ENCODE measurements at places on chromosomes 2 and 18.
A peak's percentile ranks its signal among the peaks of the same experiment; 100 is the strongest.

DNA sequence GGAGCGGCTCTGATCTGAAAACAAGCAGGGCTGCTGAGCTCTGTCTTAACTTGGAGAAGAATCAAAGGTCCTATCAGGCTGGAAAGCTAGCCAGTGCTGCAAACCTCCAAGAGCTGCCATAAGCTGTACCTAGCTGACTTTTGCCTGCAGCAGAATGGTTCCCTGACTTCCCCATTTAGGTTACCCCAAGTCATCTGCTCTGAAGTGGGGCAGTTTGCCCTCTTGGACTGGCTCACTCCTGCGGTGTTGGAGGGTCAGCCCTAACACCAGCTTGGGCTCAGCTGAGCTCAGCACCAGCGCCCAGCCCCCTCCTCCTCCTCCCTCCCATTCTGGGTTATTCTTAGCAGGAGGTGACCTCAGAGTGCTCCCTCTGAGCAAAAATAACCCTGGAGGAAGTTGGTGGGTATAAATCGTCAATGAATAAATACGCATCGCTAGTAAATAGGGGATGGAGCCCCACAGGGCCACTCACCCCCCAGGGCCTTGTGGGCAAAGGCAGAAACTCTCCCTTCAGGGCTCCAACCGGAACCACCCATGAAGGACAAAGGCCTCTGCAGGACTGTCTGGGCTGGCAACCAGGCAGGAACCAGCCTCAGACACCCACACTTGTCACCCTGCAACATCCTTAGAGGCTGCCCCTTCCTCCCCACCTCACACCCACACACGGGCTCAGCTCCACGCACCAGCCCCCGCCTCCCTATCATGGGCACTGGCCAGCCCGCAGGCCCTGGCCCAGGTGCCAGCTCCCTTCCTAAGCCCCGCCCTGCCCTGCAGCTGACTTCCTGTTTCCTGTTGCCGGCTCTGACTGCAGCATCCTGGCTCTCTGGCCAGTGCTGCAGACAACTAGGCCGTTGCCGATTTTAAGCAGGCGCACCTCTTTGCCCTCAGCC is 46.9 kb downstream of the DNMT3A start:
- DNase-seq: no peak

DNA sequence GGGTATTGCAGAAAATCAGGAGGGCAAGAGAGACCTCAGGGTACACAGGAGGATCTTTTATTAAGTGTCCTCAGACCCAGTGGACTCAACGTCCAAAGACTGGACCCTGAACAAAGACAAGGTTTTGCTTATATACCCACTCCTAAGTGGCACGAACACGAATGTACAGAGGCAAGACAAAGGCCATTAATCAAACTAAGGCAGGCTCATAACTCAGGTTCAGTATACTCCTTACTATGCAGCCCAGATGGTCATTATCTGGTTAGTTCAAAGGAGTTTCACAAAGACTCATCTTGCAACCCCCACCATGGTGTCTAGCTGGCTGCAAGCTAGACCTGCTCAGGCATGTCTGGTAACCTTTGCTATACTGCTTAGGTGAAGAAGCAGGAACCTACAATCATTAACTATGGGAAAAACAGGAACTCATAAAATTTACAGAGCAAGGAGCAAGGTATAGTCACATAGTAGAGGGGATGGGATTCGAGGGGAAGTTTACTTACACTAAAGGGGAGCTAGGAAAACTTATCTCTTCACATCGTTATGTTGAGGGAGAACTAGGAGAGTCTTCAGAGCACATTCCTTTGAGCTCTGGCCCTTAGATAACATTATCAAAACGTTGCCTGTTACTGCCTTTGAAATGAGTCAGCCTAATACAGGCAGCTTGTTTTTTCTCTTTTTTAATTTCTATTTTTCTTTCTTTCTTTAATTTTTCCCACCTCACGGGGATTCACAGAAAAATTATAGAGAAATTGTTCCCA is 33.9 kb downstream of the SLC4A3 start:
- DNase-seq: no peak

DNA sequence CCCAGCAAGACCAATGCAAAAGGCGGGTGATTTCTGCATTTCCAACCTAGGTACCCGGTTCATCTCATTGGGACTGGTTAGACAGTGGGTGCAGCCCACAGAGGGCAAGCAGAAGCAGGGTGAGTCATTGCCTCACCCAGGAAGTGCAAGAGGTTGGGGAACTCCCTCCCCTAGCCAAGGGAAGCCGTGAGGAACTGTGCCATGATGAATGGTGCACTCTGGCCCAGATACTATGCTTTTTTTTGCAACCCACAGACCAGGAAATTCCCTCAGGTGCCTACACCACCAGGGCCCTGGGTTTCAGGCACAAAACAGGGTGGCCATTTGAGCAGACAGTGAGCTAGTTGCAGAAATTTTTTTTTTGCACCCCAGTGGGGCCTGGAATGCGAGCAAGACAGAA is 662.6 kb upstream of the ACVR2A start:
- DNase-seq: no peak

GRCh38 chr2:234025466-234025865 is 25.0 kb upstream of the SPP2 start:
- DNase-seq: no peak

GRCh38 chr2:3326182-3326537 is 51.5 kb downstream of the EIPR1 start:
- no peak for DNase-seq

GRCh38 chr18:52826994-52827393 is 487.0 kb downstream of the DCC start:
- DNase-seq: no peak

- DNase-seq: no peak
Measured at GRCh38 chr18:62109676-62110075, 77.2 kb downstream of the PIGN start.

DNA sequence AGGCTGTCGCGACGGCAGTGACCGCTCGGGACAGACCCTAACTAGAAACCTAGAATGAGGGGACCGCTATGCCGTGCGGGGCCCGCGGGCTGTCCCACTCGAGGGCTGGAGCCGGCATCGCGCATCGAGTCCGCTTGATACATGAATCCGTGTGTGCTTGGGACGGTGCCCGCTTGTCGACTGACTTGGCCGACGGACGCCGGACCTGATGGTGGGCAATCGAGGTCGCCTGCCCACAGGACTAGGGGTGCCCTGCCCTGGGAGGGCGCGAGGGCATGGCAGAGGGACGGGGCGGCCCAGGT is 749 bp upstream of the PTMA start:
- peak; percentile 89 for DNase-seq

- peak; percentile 65 for DNase-seq
Measured at GRCh38 chr18:48660346-48661228, 121.8 kb downstream of the CTIF start.

GRCh38 chr2:200199005-200199404 is 107.5 kb upstream of the SPATS2L start:
- DNase-seq: no peak

DNA sequence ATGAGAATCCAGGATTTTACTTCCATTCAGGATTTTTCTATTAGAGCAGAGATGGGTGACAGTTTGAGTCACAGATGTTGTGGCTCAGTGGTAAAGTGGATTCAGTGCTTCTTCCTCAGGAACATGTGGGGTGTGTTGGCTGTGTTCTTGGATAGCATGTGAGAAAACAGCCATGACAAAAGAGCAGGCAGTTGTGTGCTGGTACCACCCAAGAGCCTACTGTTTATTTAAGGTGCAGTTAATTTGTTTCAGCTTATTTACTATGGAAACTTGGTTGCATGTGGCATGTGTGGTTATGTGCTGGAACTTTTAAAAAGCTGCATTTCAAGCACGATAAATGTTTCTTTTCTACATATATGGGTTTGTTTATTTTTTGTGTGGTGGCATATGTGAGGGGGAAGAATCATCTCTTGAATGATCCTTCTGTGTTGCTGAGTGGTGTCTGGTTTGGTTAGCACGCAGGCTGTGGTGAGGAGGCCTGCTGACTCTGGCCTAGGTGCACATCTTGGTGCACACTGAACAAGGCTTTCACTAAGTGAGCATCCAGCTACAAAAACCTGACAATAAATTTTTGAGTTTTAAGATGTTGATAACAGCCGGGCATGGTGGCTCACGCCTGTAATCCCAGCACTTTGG is 67.3 kb downstream of the SPTBN1 start:
- no peak for DNase-seq

GRCh38 chr18:48374423-48375149 is 34.6 kb downstream of the ZBTB7C start:
- DNase-seq: no peak

DNA sequence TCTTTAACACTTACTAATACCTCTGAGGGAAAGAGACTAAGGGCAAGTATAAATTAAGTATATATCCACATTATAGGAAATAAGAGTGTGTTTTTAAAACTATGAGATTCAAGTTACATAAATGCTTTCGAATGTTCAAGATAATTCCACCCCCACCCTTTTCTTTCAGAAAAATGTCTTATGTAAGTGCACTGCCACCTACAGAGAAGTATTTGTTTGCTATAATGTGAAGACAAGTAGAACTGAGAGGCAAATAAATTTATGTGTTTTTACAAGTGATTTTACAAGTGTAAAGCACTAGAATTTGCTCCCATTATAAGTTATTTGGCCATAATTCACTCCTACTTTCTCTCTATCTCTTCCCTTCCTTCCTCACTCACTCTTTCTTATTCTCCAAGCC is 99.9 kb upstream of the CRACDL start:
- DNase-seq: no peak

- DNase-seq: no peak
Measured at GRCh38 chr2:171402906-171403580, 30.7 kb downstream of the METTL8 start.

DNA sequence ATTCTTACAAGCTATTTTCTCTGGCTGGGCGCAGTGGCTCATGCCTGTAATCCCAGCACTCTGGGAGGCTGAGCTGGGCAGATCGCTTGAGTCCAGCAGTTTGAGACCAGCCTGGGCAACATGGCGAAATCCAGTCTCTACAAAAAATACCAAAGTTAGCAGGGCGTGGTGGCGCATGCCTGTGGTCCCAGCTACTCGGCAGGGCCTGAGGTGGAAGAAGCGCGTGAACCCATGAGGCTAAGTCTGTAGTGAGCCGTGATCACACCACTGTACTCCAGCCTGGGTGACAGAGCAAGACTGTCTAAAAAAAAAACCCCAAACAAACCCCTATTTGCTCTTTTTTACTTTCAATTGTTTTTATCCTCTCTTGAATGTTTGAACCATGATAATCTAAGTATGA is 37.0 kb downstream of the PPP4R1 start:
- no peak for DNase-seq

DNA sequence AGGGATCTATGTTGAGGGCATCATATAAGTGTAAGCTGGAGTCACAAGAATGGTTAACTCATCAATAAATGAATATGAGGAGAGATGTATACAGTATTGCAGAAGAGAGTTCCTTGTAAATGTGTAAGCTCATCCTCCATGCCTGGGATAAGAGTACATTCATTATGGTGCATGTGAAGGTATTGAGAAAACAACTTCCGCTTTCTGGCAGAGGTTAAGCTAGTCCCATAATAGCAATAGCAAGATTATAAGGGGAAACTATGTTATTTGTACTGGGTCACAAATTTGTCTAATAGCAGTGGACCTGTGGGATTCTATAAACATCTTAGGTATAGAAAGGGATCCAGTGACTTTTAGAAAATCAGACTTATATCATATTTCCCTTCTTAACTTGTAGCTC is 44.1 kb downstream of the SCN2A start:
- DNase-seq: no peak

- DNase-seq: no peak
Measured at GRCh38 chr18:37184209-37184868, 355.4 kb downstream of the KIAA1328 start.

DNA sequence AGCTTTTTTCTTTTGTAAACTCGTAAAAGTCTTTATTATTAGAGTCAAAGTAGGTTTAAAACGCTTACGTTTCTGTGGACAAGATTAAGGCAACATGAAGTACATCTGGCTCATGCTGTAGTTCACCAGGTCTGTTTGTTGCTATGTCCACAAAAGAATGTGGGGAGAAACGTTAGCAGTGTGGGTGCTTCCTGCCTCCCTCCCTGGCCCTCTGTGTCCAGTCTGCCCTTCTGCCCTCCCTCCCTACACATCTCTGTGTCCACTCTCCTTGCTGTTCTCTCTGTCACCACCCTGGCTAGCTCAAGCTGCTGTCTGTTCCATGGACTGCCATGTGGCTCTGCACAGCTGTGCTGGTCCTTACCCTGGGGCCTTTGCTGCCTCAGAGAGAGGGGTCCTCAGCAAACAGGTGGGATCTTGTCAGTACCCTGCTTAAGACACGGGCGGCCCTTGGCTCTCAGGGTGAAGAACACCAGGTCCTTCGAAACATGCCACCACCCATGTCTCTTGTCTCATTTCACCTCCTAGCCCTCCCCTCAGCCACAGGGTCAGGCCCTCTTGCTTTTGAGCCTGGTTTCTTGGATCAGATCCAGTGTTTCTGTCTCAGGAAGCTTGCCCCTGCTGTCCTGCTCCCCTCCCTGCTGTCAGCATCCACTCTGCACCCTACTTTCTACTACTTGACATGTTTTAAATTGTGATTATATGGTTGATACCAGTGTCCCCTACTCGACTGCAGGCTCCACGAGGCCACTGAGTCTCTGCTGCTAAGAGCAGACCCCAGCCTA is 79.2 kb downstream of the LIMS1 start:
- DNase-seq: no peak

DNA sequence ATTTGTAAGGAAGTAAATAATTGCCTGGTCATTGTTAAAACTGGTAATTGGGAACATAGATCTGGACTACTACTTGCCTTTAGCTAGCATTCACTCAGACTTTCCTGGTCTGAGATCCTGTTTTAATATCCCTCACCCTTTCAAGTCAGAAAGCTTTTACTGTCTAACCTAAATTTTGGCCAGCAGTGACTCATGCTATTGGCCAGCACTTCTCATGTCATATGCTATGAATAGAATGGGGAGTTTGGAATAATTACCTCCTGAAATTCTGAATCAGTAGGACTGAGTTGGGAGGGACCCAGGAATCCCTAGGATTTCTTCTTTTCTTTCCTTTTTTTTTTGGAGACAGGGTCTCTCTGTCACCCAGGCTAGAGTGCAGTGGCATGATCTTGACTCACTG is 19.3 kb downstream of the STK36 start:
- no peak for DNase-seq

DNA sequence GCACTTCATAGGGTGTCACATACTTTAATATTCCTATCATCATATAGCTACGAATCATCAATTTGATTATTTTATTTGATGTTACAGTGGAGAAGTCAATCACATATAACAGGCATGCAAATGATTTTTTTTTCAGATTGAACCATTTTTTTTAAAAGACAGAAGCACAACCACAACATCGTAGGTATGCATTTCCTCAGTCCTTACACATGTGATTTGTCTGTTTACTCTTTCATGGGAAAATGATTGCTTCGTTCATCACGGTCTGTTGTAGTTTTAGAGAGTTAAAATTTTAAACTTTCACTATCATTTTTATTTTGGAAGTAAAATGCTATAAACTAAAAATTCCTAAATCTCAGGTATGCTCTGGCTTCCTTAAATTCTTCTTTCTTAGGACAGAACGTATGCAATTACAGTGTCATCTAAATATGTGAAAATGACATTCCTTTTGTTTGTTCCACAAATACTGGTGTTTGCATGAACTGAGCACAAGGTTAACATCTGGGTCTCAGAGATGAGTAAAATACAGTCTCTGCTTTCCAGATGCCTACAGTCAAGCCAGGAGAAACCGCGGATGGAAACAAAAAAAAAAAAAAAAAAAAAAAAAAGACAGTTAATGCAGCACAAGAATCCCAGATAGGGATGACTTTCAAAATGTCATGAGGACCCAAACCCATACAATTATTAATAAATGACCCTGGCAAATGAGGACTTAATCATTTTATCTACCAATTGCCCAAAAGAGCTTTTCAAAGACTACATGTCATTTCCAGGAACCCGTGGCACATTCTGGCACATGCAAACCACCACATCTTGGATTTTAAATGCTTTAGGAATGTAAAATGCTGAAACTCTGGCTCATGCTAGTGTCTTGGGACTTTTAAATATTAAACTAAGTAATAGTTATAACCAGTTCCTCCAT is 201.2 kb downstream of the LRP1B start:
- DNase-seq: no peak

Measured in suprapubic skin (tissue), 4 donors.